ENCODE measurements at places on chromosomes 3 and 15. TPM values are rescaled to one million over a fixed set of nuclear protein-coding genes. Genes with fewer than 3 reads are reported as not detected.

DNA sequence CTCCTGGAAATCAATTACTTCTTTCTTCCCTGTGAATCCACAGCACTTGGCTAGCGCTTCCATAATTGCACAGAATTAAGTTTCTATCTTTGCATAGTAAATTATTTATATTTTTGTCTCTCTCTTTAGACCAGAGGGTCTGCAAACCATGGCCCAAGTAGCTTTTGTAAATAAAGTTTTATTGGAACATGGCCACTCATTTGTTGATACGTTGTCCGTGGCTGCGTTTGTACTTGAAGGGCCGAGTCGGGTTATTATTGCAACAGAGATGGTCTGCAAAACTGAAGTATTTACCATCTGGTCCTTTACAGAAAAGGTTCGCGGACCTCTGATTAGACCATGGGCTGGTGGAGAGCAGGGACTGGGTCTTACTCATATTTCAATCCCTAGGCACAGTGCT, 102.5 kb downstream of the RPLP1 start:
- no peak for DNase-seq

GRCh38 chr3:150743508-150743907, 19.5 kb downstream of the SIAH2 start:
- no peak for DNase-seq

DNA sequence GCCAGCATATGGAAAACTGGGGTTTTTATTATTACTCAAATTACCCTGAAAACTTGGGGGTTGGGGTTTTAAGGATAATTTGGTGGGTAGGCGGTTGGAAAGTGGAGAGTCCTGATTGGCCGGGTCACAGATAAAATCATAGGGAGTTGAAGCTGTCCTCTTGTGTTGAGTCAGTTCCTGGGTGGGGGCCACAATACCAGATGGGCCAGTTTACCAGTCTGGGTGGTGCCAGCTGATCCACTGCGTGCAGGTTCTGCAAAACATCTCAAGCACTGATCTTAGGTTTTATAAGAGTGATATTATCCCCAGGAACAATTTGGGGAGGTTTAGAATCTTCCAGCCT, 4.9 kb upstream of the ZNF662 start:
- no peak for DNase-seq

Gene RASGRF1
- not detected for total RNA-seq

Measured in heart right ventricle (tissue), 16 donors.